ENCODE measurements at places on chromosomes 1 and 21. TPM values are rescaled to one million over a fixed set of nuclear protein-coding genes. Genes with fewer than 3 reads are reported as not detected.
A peak's percentile ranks its signal among the peaks of the same experiment; 100 is the strongest.

GRCh38 chr1:42937141-42937696 lies 21.4 kb downstream of the SLC2A1 start:
- DNase-seq, result peak; percentile 37

GRCh38 chr1:158833264-158833663 lies 2.1 kb downstream of the MNDA start:
- no peak for DNase-seq

- no peak for DNase-seq
These were observed 9.3 kb downstream of the SPRR2G start for GRCh38 chr1:153141377-153141776.

DNA sequence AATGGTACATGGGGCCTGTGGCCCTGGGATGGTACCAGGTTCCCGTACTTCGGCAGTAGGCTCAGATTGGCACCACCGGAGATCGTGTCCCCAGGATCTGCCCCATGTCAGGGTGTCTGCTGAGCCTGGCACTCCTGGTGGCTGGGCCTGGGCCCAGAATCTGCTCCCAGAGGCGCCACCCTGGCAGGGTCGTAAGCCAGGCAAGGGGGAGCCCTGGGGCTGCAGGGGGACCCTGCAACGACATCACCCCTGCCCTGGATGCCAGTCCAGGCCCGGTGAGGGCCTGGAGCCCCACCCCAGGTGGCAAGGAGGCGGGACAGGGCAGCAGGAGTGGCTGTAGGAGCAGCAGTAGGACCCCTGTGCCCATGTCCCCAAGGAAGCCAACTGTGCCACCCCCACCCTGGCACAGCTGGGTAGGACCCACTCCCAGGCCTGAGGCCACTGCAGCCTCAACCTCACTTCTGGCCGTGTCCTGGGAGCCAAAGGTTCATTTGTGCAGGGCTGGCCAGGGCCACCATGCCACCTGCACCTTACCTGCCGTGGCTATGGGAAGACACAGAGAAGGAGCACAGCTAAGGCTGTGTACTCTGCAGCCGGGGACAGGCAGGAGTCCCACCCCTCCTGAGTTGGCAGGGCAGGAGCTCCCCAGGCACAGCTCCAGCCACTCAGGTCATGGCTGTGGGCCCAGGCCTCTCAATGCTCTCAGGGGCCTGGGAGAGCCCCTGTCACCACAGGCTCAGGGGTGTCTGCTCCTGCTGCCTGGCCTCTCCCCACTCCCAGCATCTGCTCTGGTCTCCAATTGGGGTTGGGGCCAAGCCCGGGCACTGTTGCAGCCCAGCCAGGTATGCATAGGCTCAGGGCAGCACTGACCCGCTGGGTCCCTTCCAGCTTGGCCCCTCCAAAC lies 141.7 kb downstream of the EIF4G3 start:
- no peak for DNase-seq

GRCh38 chr1:112881742-112882127 lies 74.3 kb downstream of the SLC16A1 start:
- no peak for DNase-seq

DNA sequence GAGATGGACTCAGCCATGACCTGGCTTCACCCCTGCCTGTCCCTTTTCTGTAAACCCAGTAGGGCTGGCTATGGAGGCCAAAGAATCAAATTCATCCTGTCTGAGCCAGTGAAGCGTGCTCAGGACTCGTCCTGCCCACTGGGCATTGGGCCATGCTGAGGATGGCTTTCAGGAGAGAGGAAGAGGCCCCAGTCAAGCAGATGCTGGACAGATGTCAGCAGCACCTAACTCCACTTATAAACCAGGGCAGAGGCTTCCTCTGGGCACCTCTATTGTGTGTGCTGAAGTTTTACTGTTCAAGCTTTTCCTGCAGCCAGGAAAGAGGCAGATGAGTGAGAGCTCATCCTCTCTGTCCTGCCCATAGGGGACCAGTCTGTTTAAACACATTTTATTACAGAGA lies 97.4 kb upstream of the GCLM start:
- DNase-seq, result no peak

GRCh38 chr1:206856674-206857464 lies 8.6 kb upstream of the IL20 start:
- no peak for DNase-seq

GRCh38 chr21:43976661-43977060 lies 35.4 kb upstream of the TRAPPC10 start:
- DNase-seq, result no peak

KCNK1 gene
- polyA plus RNA-seq, result 24.2 TPM

PTGFRN gene
- 38.8 TPM for polyA plus RNA-seq

C1orf87 gene
- polyA plus RNA-seq, result not detected
